ENCODE measurements at places on chromosomes 7 and 10.
A peak's percentile ranks its signal among the peaks of the same experiment; 100 is the strongest.

GRCh38 chr7:80154656-80155333 is 20.2 kb downstream of the GNAI1 start:
- no peak for DNase-seq

DNA sequence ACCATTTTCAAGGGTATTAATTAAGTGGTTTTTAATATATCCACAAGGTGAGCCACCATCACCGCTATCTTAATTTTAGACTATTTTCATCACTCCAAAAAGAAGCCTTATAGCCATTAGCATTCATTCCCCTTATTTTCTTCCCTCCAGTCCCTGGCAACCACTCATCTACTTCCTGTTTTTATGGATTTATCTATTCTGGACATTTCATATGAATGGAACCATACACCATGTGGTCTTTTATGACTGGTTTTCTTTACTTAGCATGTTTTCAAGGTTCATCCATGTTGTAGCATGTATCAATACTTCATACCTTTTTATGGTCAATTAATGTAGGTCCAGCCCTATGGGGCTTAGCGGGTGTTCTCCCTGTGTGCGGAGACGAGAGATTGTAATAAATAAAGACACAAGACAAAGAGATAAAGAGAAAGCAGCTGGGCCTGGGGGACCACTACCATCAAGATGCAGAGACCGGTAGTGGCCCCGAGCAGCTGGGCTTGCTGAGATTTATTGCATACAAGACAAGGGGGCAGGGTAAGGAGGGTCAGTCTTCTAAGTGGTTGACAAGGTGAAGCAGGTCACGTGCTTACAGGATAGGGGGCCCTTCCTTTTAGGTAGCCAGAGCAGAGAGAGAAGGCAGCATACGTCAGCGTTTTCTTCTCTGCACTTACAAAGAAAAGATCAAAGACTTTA is 14.6 kb downstream of the WBP1L start:
- peak; percentile 58 for DNase-seq

DNA sequence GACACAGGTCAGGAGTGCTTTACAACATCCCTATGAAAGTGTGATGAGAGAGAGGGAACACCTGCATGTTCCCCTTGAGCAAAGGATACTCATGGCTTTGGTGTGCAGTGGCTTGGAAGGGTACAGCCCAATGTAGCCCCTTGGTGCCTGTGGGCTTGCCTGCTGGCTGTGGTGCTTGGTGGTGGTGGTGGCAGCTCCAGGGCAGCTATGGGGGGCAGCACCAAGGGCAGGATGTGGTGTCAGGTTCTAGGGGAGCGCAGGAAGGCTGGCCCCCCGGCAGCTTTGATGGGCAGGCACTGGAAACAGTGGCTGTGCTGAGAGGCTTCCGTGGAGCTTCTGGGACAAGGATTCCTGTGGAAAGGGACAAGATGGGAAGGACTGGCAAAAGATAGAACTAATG is 464.0 kb upstream of the ZMIZ1 start:
- DNase-seq, result no peak

DNA sequence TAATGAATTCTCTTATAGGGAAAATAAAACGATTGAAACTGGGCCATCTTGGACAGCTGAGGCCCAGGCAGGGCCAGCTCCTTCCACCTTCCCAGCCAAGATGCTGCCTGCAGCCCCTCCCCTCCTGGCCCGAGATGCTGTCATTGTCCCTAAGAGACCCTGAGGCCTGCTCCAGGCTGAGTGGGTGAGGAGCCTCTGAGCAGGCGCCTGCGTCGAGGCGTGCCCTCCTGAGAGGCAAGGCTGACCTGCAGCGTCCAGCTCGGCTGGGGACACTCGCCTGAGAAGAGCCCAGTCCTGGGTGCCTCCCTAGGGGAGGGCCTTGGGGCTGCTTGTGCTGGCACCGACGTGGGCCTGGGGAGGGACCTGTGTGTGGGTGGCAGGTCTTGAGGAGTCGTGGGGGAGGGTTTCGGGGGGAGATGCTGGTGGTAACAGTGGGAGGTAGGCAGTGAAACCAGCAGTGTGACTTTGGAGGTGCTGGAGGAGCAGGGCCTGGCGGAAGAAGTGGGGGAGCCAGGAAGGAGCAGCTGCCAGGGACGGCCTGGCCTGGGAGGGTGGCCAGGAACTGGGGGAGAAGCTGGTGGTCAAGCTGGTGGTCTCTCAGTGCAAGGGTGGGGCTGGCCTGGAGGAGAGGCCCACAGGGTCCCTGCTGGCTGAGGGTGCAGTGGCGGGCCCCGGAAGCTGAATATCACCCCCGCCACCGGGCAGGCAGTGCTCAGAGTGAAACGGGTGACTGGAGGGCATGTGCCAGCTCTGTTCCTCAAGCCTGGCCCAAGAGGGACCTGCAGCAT is 7.9 kb downstream of the GPR146 start:
- no peak for DNase-seq

GRCh38 chr10:131174651-131175540 is 136.6 kb downstream of the TCERG1L start:
- DNase-seq, result no peak

DNA sequence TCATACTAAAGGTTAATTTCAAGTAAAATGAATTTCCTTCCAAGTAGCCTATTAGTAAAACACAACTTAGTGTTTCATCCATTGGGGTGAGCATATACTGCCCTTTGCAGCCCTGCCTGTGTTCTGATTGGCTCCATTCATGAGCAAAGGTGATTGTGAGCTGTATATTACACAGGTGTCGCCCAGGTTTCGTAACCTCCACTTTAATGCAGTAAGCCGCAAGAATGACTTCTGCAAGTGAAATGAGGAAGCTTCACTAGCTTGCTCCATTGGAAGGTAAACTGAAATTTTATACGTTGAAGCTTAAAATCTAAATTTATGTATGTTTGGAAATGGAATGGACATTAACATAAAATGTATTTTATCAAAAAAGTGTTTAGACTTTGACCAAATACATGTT is 24.4 kb downstream of the MTURN start:
- DNase-seq, result no peak

GRCh38 chr10:98316661-98317060 is 48.7 kb upstream of the LOXL4 start:
- no peak for DNase-seq

DNA sequence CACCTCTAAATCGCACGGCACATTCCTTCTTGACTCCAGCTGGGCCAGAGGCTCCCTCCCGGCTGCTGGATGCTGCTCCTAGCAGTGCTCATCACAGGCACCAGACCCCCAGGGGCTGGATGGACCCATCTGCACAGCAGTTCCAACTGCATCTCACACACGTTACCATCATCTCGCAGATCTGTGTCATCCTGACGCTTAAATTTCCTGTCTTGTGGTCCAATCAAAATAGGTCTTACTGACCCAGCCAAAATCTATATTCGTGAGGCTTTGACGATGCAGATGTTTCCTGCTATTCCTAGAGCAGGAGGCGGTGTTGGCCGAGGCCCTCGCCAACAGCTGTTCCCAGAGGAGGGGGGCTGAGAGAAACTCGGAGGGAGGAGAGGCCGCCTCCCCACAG is 108.0 kb downstream of the MKI67 start:
- DNase-seq, result no peak

- DNase-seq, result no peak
These were observed 140.7 kb upstream of the HABP2 start for GRCh38 chr10:113412161-113412560.

- DNase-seq, result no peak
These were observed 34.6 kb downstream of the PSMC2 start for GRCh38 chr7:103382032-103382402.

GRCh38 chr7:63077841-63078240 is 920.8 kb upstream of the ZNF722 start:
- no peak for DNase-seq
